Right ventricle myocardium inferior (tissue), 1 donor: ENCODE measurements at places on chromosomes 4 and X. TPM values are rescaled to one million over a fixed set of nuclear protein-coding genes. Genes with fewer than 3 reads are reported as not detected.
A peak's percentile ranks its signal among the peaks of the same experiment; 100 is the strongest.

GRCh38 chr4:61359301-61359700 is 159.2 kb downstream of the ADGRL3 start:
- DNase-seq: no peak

- no peak for DNase-seq
Observed at GRCh38 chr4:84378356-84378755, 120.7 kb downstream of the NKX6-1 start.

DNA sequence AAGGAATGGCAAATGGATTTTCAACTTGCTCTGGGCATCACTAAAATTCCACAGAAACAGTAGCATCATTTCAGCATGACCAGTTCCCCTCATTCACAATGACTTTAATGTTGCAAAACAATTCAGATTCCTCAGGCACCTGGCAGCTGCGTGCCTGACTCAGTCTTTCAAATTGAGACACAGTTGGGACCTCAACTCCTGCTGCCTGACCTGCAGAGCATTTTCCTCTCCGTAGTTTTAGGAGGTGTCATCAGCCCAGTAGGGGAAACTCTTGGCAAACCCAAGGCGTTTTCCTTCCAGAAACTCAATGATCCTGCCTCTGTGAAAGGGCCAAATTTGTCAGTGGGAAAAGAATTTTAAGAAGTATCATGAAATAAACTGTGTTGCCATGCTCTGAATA is 388.9 kb downstream of the SPRY1 start:
- DNase-seq: peak; percentile 69

The DRP2 gene
- not detected for total RNA-seq

The AVPR2 gene
- total RNA-seq: 3.2 TPM
